Hindlimb muscle (tissue), 1 donor: ENCODE measurements at places on chromosomes 6 and 20. TPM values are rescaled to one million over a fixed set of nuclear protein-coding genes. Genes with fewer than 3 reads are reported as not detected.

DNA sequence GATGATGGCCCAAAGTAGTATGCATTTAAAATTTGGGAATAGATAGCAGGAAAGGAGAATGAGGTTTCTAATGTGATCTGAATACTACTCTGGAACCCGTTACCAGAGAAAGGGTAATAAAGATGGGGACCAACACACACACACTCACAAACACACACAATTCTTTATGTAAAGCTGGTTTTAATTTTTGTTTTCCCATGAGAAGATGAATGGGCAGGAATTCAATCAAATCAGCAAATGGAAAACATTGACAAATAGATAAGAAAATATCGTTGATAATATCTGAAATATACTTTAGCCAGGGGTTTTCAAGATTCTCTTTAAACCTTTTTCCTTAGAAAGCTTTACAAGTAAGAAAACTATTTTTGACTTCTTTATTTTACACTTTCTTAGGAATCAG lies 303.0 kb downstream of the PRL start:
- DNase-seq = no peak

- no peak for DNase-seq
Observed at GRCh38 chr6:6820641-6821238, 232.2 kb downstream of the LY86 start.

DNA sequence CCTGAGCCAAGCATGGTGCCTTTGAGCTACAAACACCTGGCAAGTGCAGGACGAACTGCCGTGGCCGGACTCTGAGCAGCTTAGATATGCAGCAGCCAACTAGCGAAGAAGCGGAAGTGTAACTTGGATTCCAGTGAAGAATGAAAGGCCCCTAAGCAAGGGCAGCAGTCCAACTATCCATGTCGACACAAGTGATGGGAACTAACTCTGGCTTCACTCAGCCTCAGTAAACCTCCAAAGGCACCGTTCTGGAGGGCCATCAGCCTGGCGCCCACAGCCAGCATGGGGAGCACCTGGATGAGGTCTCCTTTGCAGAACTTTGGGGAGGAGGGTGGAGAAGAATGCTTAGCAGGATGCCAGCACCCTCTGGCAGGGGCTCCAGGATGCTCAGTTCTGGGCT lies 78.4 kb upstream of the MLN start:
- peak; percentile 67 for DNase-seq

DNA sequence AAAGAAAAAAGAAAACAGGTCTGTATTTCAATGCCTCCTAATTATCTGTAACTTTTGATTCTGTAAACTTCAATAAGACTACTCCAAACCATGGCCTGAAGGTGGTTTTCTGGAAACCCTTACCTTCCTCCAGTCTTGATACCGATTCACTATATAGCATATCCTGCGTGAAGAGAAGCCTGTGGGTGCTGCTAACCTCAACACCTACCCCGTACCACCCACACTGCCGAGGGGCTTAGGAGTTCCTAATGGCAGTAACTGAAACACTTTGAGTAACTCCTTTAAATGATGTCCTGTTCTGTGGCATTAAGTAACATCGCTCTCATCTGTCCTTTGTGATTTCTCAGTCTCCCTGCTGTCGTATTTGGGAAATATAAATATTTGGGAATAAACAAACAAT lies 104.5 kb upstream of the CARMIL1 start:
- no peak for DNase-seq

- DNase-seq = no peak
Observed at GRCh38 chr6:117521791-117522502, 39.5 kb downstream of the DCBLD1 start.

- DNase-seq = no peak
Observed at GRCh38 chr6:149939356-149939648, 2.5 kb upstream of the ULBP2 start.

Gene PLA2G7
- polyA plus RNA-seq = 4.7 TPM

Gene BTNL2
- 0.28 TPM for polyA plus RNA-seq

Gene SMPD2
- 3.9 TPM for polyA plus RNA-seq
